ENCODE measurements at places on chromosomes 3 and 15.

DNA sequence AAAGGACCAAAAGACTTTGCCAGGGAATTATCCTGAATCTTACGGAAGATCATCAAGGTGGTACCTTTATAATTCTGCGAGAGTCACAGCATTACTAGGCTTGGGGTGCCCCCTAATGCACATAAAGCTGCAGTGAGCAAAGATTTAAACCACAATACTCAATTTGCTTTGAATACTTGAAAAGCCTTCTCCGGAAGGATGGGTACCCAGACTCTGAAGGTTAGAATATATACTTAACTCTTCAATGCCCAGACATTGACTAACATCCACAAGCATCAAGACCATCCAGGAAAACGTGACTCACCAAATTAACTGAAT lies 117.8 kb upstream of the KCNH8 start:
- no peak for DNase-seq

GRCh38 chr3:54928046-54928770 lies at the start of gene LRTM1:
Gene LRTM1, minus strand, starts transcription at chr3:54928059. Its CDS starts 148 bp downstream, at chr3:54927911.
- DNase-seq = no peak

- no peak for DNase-seq
Observed at GRCh38 chr3:128805772-128806171, 73.6 kb upstream of the ACAD9 start.

- DNase-seq = no peak
Observed at GRCh38 chr3:158742871-158743663, 10.8 kb upstream of the RARRES1 start.

GRCh38 chr3:29475854-29476253 lies 195.0 kb downstream of the RBMS3 start:
- no peak for DNase-seq

GRCh38 chr15:40785164-40785563 lies 15.4 kb downstream of the C15orf62 start:
- DNase-seq = no peak

DNA sequence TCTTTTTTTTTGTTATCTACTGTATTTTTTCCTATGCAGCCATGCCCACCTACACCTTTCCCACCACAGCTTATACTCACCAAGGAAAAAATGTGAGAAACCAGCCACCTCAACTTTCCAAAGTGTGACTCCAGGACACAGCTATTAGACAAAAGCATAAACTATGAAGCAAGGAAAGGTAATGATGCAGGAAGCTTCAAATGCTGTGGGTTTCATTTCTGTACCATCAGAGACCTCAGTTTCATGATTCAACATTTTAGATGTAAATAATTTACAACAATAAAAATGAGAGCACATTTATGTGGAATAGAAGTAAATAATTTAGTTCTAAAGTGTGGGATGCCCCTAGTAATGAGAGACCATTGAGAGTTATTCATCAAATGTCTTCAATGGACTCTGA lies 115.1 kb downstream of the CDIN1 start:
- DNase-seq = no peak

DNA sequence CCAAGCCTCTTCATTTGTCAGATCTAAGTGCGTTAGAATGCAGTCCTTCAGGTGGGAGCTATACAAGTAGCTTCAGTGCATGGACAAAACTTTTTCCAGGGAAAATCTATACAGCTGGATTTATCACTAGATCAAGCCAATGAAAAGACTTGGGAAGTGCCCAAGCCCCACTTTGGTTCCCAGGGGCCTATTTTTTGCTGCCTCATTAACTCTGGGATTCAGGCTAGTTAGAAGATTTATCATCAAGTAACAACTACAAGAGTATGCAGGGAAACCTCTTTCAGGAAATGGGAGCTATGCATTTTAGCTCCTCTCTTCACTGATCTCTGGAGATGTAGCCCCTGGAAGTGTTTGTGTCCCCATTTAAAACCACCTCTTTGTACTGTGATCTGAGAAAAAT lies 908.8 kb downstream of the SQOR start:
- DNase-seq = no peak

- DNase-seq = no peak
Observed at GRCh38 chr3:158977497-158977896, 175.6 kb downstream of the MFSD1 start.

DNA sequence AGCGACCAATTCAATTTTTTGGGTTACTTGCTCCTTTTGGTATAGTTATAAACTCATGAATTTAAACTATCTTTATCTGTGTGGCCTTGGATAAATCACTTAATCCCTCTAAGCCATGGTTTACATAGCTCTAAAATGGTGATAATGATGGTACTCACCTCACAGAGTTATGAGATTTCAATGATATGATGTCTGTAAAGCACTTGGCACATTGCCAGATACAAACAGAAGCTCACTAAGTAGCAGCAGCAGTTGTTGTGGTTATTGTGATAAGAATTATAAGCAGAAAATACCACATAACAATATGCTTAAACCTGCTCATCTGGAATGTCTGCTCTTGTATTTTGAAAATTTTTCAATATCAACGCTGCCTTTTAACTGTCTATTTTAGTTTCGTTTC lies 185.1 kb upstream of the SNTN start:
- no peak for DNase-seq

- no peak for DNase-seq
Observed at GRCh38 chr3:81585056-81585455, 176.4 kb downstream of the GBE1 start.

DNA sequence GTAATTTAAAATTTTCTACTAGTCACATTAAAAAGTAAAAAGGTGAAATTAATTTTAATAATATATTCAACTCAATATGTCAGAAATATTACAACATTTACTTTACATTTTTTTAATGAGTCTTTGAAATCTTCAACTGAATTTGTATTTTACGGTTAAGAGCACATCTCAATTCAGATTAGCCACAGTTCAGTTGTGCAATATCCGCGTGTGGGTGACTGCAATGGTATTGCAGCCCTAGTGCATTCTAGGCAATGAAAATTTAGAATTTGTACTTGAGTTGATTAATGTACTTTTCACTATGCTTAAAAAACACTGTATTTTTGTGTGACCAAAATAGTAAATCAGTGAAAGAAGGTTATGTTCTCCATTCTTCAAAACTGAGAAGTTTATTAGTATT lies 57.3 kb downstream of the CEP63 start:
- no peak for DNase-seq

GRCh38 chr3:150878996-150879575 lies 26.2 kb downstream of the MINDY4B start:
- no peak for DNase-seq

DNA sequence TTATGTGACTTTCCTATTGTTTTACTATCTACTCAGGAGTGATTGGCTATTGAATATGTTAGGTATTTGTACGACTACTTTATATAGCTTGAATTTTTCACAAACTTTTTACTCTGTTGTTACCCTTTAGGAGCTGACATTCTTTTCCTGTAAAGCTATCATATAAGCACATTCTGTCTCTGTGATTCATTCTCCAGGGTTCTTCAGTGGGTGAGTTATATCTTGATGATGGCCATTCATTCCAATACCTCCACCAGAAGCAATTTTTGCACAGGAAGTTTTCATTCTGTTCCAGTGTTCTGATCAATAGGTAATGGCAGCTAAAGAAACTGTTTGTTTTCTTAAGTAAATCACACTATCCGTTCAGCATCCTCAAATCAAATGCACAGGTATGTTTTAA lies 10.1 kb upstream of the CAPN3 start:
- DNase-seq = no peak

- no peak for DNase-seq
Observed at GRCh38 chr15:60526127-60526616, 47.2 kb upstream of the ICE2 start.

- DNase-seq = no peak
Observed at GRCh38 chr3:48601622-48601994, 6.5 kb upstream of the COL7A1 start.

DNA sequence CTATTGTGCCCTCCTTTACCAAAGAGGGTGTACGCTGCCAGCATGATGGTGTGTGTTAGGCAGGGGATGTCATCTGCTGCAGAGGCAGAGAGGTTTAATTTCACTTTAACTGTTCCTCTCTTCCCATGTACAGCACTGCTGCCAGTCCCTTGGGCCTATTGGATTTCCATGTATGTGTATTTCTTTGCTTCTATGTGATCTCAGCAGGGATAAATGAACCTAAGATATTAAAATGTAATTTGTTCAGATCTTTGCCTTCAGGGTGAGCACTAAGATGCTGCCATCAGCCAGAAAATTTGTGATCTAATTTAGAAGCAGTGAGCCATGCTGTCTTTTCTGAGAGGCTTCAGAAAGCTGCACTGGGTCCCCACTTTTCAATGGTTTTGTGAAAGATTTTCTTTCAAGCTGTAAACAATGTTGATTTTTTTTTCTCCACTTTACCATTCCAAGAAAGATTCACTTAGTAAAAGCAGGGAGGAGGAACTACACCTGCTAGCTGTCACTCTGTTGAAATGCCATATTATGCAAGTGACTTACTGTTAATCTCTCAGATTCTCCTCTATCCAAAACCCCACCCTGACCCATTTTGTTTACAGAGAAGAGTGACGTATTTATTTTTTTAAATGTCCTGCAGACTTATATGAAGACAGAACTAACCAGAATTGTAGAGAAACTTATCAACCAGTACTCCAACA lies 261.9 kb downstream of the TBL1XR1 start:
- DNase-seq = no peak

GRCh38 chr3:157981819-157982218 lies 124.4 kb downstream of the SHOX2 start:
- DNase-seq = no peak

DNA sequence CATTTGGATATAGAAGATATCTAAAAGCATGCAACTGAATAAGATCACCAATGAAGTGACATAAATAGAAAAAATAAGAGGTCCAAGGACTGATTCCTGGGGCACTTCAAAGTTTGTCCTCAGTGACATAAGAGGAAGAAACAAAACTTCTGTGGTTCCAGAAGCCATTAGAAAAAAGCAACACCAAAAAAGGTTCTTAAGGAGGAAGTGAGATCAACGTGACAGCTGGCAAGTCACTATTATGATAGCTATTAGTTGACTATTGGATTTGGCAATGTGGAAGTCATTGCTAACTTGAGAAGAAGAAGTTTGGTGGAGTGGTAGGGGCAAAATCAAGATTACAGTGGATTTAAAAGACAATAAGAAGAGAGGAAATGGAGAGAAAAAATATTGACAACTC lies 1098.3 kb downstream of the NAALADL2 start:
- no peak for DNase-seq

DNA sequence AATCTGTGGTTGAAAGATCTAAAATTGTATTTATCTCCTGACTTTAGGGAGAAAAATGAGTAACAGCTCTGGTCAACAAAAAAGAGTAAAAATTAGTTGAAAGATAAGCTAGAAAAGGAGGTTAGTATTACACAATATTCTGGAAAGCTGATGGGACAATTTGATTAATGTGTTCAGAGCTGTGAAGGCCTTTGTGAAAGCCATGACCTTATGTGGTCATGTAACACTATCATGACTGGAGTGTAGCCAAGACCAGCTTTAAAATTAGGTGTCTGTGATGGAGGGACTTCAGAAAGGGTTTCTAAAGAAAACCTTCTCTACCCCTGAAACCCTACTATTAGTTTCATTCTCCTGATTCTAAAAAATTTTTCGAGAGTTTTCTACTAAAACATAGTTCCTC lies 127.2 kb downstream of the NFKBIZ start:
- DNase-seq = no peak

DNA sequence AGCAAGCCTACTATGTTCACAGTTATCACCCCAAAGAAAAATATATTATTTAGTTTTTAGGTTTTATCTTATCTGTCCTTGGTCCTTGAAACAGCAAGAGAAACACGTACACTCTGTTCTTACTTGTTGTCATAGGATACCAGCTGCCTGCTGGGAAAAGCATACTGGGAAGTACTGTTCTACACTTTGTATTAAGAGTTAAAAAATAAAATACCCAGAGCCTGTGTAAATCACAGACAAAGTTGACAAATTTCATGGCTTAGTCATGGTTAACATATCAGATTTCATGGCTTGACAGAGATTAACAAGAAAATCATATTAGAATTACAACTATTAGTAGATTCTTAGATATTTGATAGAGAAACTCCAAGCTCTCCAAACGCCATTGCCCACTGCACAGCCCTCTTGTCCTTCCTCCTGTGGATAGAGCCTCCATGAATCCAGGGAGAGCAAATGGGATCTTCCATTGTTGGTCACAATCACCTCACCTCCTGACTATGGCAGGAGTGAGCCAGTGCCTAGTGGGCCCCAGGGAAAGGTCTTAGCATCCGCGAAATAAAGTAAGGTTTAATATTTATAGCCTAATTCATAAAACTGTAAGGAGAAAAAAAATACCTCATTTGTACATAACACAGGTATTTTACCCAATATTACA lies 128.1 kb upstream of the WNT5A start:
- no peak for DNase-seq

DNA sequence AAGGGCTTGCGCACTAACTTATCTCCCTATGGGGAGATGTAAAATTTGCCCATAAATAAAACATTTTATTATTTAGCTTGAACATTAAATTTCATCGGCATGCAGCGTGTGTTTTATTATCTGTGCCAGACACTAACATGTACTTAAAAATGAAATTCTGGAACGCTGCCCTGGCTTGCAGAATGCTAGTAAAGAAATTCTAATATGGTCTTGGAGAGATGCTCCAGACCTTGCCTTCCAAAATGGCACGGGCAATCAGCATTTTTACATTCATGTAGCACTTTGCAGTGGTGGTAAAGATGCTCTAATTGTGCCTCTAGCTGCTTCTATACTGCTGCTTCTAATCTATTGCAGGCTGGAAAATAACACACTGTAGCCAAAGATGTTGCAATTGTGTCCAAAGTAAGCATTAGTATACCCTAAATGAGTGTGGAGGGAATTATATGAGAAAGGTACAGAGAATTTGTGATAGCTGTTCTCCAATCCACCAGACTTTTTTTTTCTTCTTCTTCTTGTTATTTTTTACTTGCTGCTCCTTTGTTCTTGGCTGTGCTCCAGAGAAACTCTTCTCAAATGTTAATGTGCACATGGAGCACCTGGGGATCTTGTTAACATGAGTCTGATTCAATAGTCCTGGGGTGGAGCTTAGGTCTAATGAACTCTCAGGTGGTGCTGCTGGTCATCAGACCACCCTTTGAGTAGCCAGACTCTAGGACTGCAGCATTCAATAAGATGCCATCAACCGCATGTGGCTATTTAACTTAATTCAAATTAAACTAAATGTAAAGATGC lies 47.3 kb downstream of the CRABP1 start:
- no peak for DNase-seq

GRCh38 chr15:31049682-31050615 lies 51.6 kb downstream of the TRPM1 start:
- no peak for DNase-seq
